Dermis blood vessel endothelial cell (primary cell): ENCODE measurements at places on chromosomes 2 and 18. TPM values are rescaled to one million over a fixed set of nuclear protein-coding genes. Genes with fewer than 3 reads are reported as not detected.

DNA sequence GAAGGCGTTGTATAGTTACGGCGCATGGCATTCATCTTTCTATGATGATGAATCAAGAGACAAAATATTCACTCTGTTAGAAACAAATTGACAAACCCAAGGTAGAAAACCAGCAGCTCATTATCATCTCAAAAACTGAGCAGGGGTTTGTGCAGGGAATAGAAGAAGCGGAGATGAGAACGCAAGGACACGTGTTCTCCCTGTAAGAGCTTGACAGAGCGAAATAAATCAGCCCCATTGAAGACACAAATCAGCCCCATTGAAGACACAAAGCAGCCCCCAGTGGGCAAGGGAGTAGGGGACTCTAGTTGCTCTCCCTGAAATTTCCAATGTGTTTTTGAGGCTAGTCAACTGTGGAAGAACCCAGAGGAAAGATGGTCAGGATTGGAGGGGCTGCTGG is 199.2 kb downstream of the EPHA4 start:
- no peak for DNase-seq

DNA sequence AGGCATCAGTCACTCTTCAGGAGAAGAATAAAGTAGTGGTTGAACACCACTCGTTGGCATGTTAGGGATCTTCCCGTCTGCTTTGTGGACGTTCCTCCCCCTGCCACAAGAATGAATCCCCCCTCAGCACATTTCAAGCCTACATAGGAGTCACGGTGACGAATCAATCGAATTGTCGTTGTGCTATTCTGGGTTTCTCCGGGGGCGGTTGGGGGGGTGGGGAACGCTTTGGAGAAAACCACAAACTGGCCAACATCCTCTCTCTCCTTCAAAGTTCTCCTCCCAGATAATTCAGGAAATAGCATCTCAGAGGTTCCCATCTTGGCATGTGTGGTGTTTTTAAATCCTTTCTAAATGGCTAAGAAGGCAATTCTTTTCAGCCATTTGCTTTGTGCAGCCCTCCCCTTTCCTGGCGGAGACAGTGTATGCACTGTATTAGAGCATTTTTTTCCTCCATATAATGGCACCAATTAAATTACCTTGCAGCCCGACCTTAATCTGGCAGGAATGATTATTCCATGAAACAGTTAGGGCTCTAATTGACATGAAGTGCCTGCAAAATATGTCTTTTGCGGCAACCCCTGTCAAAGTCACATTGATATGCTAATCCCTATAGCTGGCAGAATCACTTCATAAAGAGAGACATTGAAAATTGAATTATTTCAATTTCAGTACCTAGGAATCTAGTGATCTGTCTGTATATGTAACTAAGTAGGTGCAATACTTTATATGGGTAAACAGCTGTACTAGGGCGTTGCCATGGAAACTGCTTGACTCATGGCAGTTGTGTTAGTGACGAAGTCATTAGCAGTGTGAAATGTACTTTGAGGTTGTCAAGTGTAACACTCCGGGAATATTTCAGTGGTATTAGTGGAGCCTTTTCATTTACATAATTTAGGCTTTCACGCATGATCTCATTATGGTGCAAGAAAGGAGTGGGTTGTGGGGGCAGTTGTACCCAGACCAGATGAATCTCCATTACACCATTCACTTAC is 323.4 kb upstream of the SLC14A2 start:
- DNase-seq = no peak

GRCh38 chr2:172863341-172863740 is 127.7 kb downstream of the RAPGEF4 start:
- DNase-seq = peak; percentile 11

Gene COX7A2L
- total RNA-seq = 116 and 230 TPM in 2 replicates
